ENCODE measurements at places on chromosomes 2 and 18.

DNA sequence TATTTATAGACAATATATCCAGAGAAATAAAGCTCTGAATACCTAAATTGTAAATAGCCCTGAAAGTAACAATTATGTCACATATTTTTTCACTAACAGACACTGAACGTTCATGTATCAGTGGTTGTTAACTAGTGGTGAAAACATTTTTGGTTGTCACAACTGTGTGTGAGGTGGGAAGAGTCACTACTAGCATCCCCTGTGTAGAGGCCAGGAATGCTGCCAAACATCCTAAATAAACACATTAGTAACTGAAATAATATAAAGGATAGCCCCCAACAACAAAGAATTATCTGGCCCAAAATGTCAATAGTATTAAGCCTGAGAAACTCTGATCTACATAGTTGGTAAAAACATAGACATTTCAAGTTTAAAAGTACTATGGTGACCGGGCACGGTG is 64.5 kb downstream of the ROCK1 start:
- DNase-seq: no peak

DNA sequence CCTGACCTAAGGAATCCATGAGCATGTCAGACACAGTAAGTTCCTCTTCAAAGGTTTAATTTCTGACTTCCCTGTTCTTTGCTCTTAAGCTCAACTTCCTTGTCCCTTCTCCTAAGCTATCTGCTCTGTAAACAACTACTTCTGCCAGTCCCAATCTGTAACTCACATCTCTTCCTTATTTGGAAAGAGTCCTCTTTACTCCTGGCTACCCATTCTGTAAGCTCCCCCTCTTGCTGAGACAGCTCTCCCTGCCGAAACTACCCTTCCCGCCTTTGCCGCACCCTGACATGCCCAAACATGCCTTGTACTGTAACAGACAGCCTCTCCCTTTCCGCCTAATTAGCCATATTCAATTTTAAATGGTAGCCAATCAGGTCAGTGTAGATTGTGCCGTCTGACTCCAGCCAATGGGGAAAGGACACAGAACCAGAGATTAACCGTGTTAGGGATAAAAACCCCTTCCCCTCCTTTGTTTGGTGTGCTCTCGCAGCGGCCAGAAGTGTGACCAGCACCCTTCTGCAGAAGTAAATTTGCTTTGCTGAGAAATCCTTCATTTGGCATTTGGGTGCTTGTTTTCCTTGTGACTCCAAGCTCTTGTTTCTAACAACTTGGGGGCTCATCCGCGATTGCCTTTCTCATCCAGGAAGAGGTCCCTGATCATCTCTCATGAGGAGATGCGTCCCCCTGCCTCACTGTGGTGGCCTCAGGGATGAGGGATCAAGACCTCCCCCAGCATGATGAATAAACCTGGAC is 49.0 kb downstream of the PIAS2 start:
- no peak for DNase-seq

GRCh38 chr2:71787476-71788185 is 334.3 kb downstream of the DYSF start:
- no peak for DNase-seq

DNA sequence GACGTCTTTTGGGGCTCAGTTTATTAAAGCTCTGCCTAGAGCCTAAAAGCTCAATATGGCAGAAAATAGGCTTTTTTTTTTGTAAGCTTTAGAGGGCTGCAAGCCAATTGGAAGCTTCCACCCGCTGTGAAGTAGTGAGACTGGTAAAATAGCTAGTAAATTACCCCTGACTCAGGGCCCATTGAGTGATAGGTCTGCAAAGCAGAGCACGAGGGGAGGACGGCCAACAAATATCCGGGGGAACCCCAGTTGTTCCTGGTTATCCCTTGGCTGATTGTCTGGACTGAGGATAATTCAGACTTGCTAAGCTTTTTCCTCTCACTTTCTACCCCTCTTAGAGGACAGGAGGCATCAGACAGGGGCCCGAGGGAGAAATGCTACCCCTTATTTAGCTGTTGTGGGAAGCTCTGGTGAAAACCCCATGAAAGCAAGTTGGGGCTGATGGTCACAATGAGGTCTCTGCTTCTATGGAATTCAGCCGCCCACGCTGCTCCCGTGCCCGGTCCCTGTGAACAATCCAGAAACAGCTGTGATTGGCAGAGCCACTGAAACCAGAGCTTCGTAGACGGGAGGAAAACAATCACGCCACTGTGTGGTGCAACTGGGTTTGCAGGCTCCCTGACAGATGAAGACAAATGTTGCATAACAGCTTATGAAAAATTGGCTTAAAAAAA is 141.9 kb upstream of the LGALSL start:
- DNase-seq: no peak

- no peak for DNase-seq
These were observed 24.8 kb downstream of the ATP9B start for GRCh38 chr18:79093986-79094385.

DNA sequence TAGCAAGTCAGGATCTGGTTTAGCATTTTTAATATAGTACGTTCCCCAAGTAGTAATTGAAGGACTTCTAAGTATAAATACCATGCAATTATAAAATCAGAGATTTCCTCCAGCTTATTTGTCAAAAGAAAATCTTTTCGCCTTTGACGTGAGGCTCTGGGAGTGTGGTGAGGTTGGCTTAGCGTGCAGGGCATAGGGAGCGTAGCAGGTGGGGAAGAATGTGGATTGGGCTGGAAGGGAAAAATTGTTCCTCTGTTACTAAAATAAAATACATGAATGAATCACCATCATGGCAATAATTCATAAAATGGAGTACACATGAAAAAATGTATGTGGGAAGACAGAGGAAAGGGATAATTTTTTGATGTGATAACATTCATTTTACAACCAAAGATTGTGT is 5.4 kb upstream of the IL1RL2 start:
- no peak for DNase-seq

DNA sequence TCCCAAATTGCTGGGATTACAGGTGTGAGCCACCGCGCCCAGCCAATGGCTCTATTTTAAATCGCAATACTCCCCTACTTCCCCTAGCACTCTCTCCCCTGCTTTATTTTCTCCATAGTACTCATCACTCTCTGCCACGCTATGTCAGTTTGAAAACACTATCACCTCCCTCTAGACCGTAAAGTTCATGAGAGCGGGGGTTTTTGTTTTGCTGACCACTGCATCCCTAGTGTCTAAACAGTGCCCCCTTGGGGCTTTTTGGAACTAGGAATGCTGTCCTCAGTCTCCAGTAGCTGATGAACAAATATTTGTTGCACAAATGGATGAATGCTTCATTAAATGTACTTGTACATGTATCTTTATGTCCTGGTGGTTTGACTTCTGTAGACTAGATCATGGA is 44.1 kb downstream of the ATOH8 start:
- DNase-seq: no peak

DNA sequence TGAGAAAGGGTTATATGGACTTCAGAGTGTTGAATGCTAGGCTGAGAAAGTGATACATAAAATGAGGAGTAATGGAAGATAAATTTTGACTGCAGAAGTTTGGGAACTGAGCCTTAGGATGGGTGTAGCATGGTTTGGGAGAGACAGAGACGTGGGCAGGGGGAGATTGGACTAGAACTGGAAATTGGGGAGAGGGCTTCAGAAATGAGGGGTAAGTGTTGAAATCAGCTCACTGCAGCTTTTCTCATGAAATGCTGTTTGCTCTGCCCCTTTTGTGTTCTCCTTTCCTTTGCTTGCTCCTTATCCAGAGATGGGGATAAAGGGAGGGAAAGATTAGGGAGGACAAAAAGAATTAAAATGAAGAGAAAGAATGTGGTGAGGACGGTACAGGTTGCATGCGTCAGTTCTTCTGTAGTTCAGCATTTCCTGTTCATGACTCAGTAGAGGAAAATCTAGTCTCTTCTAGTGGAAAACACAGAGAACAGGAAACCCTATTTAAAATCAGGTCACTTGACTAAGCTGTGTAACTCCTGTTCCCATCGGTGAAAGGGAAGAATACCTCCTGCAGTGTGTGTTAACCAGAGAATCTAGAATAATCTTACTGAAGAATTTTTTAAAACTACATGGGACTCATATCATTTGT is 105.6 kb downstream of the CRIM1 start:
- no peak for DNase-seq

DNA sequence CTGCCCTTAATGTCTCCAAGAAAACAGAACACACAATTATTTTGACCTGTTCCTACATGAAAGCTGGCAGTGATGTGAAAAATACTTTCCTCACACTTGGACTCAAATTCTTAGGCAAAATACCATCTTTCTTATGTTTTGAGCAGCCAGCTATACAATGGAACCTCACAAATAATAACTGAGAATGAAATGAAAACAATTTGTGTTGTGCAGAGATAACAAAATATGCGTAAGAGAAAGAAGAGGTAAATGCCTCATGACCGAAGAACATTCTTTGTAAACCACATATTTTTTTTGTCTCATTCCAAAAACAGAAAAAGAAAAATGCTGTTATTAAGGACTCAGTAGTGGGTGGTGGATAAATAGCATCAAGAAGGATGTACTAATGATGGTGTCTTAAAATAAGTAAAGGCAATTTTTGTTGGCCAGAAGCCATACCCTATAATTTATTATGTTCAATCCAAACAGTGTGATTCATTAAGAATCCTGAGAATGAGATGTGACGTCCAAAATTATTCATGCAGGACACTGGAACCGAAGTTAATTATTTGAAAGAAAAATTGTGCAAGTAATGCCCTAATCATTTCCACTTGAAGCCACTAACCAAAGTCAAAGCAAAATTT is 193.0 kb upstream of the NETO1 start:
- DNase-seq: no peak

GRCh38 chr2:41962922-41963622 is 84.7 kb upstream of the PKDCC start:
- DNase-seq: no peak

GRCh38 chr18:59265246-59265973 is 7.8 kb downstream of the RAX start:
- no peak for DNase-seq

GRCh38 chr2:30109856-30110255 is 37.0 kb upstream of the YPEL5 start:
- no peak for DNase-seq

DNA sequence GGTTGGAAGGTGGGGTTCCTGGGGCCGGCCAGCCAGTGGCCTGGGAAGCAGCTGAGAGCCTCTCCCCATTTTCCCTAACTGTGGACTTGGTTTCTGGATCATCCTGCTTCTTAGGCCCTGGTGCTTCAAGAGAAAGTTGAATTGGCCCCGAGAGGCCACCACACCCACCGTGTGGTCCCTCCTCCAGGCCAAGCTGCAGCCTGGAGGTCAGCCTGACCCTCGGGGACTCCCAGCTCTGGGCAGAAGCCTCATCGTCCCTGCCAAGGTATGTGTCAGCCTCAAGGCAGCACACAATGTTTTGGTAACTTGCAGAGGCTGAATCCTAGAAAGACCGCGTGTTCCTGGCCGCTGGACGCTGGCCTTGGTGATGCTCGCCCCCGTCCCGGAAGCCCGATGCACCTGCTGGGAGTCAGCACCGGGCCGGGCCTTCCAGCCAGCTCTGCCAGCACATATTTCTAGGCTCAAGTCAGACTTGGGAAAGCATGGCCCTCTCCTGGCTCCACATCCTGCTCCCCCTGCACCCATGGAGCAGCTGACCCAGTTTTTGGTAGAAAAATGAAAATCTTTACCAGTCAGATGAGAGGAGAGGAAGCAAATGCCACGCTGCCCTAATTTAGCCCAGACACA is 72.6 kb downstream of the ACTR2 start:
- DNase-seq: no peak

DNA sequence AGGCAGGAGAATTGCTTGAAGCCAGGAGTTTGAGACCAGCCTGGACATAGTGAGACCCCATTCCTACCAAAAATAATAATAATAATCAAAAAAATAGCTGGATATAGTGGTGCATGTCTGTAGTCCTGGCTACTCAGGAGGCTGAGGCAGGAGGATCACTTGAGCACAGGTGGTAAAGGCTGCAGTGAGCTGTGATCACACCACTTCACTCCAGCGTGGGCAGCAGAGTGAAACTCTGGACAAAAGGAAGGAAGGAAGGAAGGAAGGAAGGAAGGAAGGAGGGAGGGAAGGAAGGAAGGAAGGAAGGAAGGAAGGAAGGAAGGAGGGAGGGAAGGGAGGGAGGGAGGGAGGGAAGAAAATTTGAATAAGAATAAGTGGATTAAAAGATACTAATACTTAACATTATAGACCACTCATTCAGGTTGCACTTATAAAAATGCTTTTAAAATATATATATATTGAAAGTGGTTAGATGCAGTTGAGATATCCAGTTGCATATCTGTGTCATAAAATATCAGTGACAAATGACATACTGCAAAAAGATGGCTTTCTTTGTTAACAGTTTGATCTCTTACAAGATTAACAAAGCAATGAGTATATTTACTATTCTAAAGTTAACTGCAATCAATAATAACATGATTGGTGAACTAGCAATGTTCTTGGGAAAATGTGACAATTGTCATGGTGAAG is 702.4 kb downstream of the CPS1 start:
- no peak for DNase-seq

GRCh38 chr2:150626934-150627411 is 139.5 kb upstream of the RND3 start:
- no peak for DNase-seq

DNA sequence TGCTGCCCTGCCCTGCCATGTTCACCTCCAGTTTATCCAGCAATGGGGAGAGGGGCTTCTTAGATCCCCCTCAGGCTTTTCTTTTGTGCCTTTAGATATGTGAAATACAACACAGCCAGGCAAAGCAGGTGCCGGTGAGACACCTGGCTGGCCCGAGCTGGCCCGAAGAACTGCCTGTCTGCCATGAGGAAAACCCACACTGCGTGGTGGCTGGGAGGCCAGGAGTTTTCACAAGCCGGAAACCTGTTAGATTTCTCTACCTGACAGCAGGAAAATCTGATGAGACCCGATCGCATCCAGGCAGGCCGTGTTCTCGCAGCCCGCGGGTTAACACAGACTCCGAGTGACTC is 5.7 kb upstream of the GAL3ST2 start:
- DNase-seq: no peak

DNA sequence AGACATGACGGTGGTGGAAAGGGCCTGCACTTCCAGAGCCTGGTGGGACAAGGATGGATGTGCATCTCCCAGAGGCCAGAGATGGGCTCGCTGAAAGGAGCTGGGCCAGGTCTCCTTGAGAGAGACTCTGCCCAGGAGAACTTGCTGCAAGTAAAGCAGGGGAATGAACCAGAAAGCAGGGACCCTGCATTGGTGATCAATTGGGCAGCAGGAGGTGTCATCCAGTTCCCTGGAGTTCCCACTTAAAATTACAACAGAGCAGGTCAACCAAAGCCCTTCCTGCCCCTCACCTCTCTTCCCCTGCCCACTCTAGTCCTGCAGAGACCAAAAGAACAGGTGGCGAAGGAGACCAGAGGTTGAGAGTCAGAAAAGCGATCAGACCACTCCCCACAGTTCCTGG is 69.7 kb upstream of the CAB39 start:
- DNase-seq: no peak

DNA sequence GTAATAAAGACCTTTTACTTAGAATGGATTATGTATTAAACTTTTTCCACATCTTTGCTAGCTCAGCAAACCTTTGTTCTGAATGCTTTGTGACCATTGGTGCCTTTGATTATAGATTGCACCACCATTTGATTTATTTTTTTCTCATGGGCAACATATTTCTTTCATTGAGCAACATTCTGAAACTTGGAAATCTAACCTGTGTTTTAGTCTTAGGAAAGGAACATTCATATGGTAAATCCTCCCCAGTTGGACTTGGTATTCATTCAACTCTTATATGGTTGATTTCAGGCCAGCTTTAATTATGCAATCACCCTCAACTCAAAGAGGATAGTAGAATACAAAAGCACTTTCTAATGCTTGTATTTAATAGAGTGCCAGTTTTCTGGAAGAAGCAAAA is 1077.9 kb upstream of the ZEB2 start:
- no peak for DNase-seq

- no peak for DNase-seq
These were observed 29.9 kb upstream of the RMDN2 start for GRCh38 chr2:37895140-37895539.

All from CD8-positive, alpha-beta memory T cell (primary cell).